ENCODE measurements at places on chromosomes 2 and 18.

DNA sequence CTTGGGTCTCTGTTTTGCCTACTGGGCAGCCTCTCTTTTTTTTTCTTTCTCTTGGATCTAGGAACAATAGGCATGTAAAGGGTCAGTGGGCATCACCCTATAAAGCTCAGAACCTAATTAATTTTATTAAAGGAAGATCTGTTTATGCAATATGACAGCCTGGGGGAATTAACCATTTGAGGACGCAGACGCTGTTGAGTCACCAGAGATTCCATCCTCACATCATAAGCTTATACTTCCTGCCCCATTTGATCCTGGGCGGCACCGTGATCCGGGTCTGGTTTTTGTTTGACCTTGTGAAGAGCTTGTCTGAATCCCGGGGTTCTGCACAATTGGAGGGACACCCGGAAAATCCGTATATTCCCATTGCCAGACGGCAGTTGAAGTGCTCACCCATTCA lies 16.8 kb upstream of the BCL11A start:
- no peak for DNase-seq

DNA sequence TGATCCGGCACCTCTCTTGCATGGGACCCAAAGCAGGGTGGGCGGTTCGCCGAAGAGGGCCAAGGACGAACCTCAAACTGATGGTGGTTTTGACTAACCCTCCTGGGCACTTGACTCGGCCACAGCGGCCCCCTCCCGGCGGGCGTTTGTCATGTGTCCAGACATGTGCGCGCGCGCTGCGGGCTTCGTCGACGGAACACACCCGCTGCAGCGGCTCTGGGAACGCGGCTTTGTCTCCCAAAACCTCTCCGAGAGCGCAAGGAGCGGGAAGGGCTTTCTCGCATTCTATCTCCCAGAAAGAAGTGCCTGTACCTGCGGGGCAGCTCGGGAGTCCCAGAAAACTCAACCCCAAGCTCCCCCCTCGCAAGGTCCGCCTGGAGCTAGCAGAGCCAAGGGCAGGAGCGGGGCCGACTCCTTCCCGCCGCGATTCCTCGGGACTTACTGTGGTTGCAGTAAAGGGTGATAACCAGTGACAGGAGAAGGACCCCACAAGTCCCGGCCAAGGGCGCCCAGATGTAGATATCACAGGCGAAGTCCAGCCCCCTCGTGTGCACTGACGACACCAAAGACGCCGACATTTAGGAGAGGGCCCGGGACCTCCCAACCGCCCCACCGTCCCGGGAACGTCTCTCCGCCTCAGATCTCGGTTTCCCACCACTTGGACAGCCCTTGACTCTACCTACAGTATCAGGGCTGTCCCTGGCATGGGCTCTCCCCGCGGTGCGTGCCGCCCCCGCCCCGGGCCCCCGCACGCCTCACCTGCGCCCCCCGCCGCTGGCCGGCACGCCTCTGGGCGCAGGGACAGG lies 1.6 kb downstream of the CD8A start:
- DNase-seq, result no peak

GRCh38 chr18:43887491-43887890 lies 610.2 kb upstream of the SYT4 start:
- DNase-seq, result no peak

DNA sequence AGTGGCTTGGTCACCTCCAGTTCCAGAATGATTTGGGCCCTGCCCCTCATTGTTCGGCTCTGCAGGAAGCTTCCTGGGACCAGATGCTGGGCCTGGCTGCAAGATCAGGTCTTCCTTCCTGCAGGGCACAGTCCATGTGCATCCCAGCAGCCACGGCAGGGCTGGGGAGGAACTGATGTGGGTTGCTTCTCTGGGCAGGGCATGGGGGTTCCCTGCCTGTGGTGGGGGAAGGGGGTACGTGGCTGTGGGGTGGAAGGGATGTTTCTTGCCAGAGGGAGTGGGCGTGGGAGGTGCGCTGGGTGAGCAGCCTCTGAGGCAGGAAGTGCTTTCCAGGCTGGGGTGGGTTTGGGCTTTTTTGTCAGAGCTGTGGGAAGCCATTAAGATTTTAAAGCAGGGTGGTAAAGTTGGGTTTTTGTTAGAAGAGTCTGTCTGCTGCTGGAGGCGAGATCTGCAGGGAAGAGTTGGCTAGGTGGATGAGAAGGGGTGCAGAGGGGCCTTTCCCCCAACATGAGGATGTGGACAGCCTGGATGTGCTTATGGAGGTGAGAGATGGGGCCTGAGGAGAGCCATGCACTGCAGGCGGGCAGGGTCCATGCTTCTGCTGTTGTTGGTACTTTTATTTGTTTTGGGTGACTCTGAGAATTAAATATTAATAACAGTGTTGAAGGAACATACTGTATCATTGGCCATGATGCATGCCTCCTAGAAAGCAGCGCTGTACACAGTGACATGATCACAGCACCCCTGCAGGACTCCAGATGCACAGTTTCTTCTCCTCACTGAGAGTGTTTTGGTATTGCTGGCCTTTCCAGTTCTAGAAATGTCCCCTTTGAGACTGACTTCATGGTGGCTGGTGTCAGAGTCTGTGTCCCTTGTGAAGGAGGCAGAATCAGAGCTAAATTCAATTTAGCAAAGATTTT lies 45.3 kb downstream of the DGKD start:
- no peak for DNase-seq

DNA sequence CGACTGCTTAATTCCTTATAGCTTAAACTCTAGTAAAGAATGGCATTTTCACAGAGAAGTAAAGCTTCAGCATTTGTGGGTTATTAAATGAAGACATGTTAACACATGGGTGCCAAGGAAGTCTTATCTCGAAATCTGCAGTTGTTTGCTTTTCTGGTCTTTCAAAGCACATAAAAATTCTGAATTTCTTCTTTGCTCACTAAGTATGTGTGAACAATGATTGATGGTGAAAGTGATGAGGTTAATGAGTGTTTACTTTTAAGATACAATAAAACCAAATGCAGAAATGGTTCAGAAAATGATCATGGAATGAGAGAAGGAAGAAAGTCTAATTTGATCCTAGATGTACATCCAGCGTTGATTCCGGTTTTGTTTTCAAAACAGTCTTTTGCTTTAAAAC lies 234.6 kb upstream of the RAB12 start:
- DNase-seq, result no peak

DNA sequence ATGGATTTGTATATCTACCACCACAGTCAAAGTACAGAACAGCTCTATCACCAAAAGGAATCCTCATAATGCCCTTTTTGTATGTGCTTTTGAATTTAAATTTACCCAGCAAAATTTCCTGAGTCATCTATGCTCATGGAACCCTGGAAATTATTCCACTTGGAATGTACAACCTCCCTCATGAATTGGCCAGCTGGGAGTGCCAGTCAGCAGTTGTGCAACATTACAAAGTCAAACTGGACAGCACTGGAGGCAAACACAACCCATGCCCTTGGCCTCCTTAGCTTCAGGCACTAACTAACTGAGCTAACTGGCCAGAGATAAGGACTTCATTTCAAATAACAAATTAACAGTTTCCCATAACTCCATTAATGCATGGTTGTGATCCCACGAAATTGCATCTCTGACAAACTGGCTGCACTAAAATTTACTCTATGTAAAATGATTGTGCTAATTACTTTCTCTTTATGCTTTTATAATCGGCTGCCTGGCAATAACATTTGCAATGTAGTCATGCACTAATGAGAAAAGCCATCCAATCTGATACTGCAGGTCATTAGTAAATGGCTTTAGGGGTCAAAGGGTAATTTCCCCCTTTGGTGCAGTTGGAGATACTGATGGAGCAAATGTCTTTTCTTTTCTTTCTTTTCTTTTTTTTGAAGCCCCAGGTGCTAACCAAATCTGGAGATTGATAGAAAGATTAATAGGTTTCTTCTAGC lies 270.5 kb downstream of the ACTR3 start:
- no peak for DNase-seq

DNA sequence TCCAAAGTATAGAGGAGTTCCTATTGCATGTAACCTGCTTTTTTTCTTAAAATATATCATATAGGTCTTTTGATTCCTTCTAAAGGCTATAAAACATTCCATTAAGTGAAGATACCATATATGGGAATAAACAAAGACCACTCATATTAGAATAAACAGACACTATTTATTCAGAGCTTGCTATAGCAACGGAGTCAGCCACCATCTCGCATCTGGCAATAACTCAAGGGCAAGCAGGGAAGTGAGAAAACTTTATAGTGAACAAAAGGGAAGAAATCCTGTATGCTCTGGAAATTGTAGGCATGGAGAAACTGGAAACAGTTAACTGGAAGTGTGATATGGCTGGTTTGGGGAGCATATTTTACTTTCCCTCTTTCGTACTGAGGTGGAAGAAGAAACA lies 301.9 kb downstream of the PTH2R start:
- no peak for DNase-seq

GRCh38 chr2:203463266-203463678 lies 71.8 kb downstream of the RAPH1 start:
- DNase-seq, result no peak

DNA sequence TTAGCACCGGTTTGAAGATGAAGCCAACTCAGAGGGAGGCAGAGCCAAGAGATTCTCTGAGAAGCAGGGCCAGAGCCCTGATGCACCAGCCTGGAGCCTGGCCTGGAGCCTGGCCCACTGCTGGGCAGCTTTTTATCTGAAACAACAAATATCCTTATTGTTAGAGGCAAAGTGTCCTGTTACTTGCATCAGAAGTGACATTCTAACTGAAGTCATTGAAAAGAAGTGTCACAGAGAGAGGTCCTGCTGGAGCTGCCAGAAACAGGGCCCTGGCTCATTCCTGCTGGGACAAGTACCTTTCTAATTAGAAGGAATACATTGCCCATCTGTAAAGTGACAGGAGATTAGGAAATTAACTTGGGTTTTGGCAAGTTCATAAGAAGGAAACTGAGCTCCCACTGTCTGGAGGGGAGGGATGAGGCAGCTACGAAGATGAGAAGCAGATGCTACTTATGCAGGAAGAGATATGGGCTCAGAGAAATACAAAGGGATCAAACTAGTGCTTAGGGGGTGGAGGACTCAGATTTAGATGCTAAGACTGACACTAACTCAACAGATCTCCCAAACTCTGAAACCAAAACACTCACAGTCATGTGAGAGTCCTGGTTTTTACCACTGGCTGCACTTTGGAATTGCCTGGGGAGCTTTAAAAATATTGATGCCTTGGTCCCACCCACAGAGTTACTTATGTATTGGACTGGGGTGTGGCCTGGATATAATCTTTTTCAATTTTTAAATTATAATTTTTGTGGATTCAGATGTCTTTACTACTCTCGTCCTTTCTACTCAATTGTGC lies 11.0 kb upstream of the HK2 start:
- DNase-seq, result no peak
